Forelimb muscle (tissue), 1 donor: ENCODE measurements at places on chromosomes 1 and 21. TPM values are rescaled to one million over a fixed set of nuclear protein-coding genes. Genes with fewer than 3 reads are reported as not detected.

Gene CR1
- polyA plus RNA-seq, result 0.78 TPM

Gene KCNJ6
- 2.1 TPM for polyA plus RNA-seq

Gene GJC2
- 0.48 TPM for polyA plus RNA-seq

GRCh38 chr1:2316451-2316961, 74.8 kb downstream of the MORN1 start:
- no peak for DNase-seq

DNA sequence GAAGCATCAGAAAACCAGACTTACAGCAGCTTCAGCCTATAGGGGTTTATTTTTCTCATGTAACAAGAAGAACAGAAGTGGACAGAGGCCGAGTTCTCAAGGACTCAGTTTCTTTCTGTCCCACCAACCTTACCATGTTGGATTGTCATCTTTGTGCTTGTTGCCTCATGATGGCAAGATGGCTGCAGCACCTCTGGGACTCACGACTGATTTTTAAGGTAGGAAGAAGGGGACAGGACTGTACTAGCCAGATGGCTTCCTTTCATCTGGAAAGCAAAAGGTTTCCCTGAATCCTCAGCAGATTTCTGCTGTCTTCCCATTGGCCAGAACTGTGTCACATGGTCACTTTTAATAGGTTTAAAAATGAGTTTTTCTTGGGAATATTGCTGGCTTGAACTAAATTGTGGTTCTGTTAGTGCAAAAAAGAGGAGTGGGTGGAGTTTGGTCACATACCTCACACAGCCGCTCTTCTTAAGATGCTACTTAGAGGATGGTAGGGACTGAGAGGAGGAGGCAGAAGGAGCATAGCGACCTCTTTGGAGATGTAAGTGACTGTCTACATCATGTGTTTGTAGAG, 48.1 kb upstream of the ENAH start:
- DNase-seq, result no peak

DNA sequence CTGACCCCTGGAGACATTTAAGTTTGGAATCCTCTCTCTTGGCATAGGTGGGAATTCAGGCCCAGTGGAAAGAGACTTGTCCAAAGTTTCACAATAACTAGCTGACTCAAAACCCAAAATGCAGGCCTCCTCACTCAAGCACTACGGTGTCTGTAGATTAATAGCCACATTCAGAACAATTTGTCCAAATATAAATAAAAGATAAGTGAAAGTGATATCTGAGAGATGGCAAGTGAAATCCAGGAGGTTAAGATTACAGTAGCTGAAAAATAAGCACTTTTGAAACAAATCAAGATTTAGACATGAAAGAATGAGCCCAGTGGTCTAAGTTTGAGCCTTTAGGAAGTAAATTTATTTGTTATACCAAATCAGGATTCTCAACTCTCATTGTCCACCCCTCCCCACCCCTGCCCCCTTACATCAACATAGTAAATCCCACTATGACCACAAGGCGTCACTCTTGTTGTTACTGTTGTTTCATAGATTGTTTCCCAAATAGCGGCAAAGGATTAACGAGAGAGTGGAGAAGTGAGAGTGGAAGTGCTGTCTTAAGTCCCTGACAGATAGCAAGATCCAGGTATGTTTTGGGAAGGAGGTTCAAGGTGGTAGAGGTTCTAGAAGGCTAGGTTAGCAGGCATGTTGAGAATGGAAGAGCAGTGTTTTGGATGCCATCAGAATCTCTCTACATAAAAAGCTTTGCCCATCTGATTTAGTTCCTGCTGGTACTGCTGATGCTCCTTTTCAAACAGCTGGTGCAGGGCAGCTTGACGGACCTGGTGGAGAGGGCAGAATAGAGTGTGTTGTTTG, 7.1 kb upstream of the TPM3 start:
- DNase-seq, result no peak

- no peak for DNase-seq
Measured at GRCh38 chr1:10374442-10374860, 24.4 kb upstream of the PGD start.

DNA sequence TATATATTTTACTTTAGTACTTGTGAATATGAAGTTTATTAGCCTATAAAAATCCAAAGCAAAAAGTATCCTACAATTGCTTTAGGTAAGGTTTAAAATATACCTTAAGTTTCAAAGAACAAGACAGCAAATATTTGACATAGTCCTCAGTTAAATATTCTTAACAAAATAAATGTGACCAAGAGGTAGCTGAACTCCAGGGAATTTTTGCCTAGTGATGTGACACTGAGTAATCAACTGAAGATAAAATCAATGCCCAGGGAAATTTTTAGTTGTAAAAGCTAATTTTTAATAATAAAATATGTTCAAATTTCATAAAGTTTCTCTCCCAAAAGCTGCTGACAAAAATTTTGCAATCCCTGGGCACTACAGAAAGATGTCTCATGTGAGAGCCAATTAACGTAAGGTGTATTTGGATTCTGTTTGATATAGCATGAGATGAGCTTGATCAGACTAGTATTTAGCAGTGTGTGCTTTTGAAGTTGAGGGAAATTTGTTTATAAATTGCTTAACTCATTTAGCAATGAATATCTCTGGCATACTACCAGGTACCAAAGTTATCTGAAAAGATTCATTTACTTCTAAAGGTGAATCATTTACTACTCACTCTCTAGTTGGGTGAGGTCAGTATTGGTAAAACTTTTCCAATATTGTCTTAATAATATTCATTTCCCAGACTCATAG, 80.2 kb upstream of the PALMD start:
- DNase-seq, result no peak

DNA sequence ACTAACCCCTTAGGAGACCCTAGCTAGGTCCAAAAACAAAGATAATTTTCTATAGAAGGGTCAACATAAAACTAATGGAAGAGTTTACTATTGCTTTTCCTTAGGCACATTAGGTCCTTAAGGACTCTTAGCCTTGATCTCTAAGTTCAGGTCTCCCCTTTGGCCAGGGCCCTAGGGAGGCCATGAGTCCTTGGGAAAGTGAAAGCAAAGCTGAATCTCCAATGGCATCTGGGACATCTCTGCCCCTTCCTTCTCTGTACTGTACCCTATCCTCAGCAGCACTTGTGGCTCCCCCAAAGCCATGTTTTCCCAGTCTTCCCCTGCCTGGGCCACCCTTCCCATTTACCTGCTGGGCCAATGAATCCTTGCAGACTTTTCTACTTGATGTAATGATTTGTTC, 14.3 kb downstream of the IER5 start:
- DNase-seq, result no peak

- DNase-seq, result no peak
Measured at GRCh38 chr1:20494609-20495311, 8.8 kb upstream of the CAMK2N1 start.

- DNase-seq, result no peak
Measured at GRCh38 chr1:152109998-152110294, 5.3 kb downstream of the TCHH start.

- DNase-seq, result no peak
Measured at GRCh38 chr1:204584699-204585372, 68.6 kb downstream of the MDM4 start.

DNA sequence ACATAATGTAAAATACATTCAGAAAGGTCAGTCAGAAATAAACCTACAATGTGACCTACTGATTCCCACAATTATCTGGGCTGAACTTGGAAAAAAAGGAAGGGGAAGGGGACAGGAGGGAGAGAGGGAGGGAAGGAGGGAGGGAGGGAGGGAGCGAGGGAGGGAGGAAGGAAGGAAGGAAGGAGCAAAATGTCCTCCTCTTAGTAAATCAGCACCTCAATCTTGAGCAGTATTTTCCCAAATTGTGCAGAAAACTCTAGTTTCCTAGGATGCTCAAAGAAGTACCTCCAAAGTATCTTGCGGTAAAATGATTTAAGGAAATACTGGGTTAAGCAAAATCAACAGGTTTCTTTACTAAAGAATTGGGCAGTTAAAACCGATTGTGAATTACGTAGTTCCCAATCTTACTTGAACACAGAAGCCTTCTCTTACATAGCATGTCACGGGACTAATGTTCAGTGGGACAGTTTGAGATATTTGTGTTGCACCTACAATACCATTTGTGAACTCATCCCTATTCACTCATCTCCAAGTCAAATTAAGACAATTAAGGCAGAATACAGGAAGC, 51.0 kb upstream of the ASPM start:
- DNase-seq, result no peak
